ENCODE measurements at places on chromosomes 2 and 18. TPM values are rescaled to one million over a fixed set of nuclear protein-coding genes. Genes with fewer than 3 reads are reported as not detected.

Gene RAB6C
- not detected for total RNA-seq

Gene SIX2
- total RNA-seq, result under 0.01 TPM

Gene LYPD1
- 0.34 TPM for total RNA-seq

Gene HOXD13
- not detected for total RNA-seq

Measured in bronchus fibroblast of lung (primary cell).